Globus pallidus (tissue), 1 donor: ENCODE measurements at places on chromosomes 16 and 17.

DNA sequence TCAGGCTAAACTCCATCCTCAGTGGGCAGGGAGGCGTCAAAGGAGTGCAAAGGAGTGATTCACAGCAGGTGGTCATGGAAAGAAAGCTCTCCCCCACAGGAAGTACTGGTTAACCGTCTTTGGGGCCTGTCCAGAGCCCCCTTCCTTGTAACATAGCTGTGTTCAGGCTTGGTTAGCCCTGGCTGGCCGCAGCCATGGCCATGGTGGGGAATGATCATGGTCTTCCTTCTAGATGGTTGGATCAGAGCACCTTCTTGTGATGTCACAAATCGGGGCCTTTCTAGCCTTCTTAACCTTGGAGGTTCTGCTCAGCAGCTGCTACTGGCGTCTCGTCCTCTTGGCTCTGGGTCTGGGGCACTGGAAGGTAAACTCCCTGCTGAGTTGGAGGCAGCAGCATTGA lies 15.8 kb downstream of the NKD1 start:
- no peak for DNase-seq

GRCh38 chr17:66775881-66776400 lies 59.0 kb upstream of the CACNG5 start:
- DNase-seq: no peak

- DNase-seq: no peak
These were observed 7.7 kb downstream of the NUBP1 start for GRCh38 chr16:10751291-10751697.

- DNase-seq: peak; percentile 87
These were observed 9.5 kb downstream of the MRPL27 start for GRCh38 chr17:50363217-50364060.

DNA sequence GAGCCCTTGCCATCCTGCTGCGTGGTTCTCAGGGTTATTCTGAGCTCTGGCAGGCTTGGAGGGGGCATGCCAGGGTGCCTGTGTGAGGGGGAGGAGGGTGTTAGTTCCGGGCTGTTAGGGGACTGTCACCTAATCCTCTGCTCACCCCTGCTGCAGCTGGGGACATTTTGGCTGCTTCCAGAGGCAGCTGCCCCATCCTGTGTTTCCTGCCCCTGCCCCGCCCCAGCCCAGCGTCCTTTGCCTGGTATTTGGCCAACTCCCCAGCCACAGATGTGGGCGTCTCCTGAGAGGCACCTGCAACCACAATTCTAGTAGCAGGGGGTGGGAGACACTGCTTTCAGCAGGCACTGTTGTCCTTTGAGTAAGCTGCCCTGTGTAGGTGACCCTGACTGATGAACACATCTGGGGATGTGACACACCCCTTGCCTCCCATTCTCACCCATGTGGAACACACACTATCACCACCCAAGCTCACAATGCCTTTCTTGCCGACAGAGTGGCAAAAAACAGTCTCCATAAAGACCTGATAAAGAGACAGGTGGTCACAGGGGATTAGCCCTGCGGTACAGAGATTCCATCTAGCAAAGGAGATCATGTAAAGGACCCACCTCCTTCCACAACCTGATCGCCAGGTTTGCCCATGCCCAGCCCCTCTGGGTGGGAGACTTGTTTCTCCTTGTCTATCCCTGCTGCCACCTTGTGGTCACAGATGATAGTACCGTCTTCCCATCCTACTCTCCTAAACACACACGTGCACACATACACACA lies at the start of gene CHRNE:
TSS of gene CHRNE (minus strand) at position 48 of the 768 bp plus-strand sequence. CDS start at position 13, 35 bp downstream.
- peak; percentile 64 for DNase-seq

DNA sequence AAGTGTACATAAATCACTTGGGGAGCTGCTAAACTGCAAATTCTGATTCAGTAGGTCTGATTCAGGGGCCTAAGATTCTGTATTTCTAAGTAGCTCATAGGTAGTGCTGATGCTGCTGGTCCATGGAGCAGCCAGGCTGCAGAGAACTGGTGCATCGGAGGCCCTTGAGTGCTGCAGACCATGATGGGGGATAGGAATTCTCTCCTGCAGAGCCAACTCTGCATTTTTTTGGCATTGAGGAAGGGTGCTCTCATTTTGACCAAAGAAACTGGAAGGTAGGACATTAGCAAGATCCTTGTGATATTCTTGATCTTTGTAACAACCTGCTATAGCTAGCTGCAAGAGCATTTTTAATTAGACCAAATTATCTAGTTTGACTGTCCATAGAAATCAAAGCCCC lies 4.7 kb downstream of the HOXB2 start:
- no peak for DNase-seq

GRCh38 chr17:8728971-8729370 lies 15.7 kb downstream of the CCDC42 start:
- DNase-seq: no peak
